ENCODE measurements at places on chromosomes 1 and 21. TPM values are rescaled to one million over a fixed set of nuclear protein-coding genes. Genes with fewer than 3 reads are reported as not detected.

- H3K4me3 ChIP-seq, result no peak overlapping the region
- no peaks in the 10 kb centered on the region for H3K4me1 ChIP-seq
- H3K27ac ChIP-seq, result no peak overlapping the region
- DNase-seq, result no peak
Observed at GRCh38 chr1:180219776-180220175, 10.3 kb upstream of the LHX4 start.

TMEM269 gene
- total RNA-seq, result 0.34 TPM

CCDC27 gene
- not detected for total RNA-seq

DNA sequence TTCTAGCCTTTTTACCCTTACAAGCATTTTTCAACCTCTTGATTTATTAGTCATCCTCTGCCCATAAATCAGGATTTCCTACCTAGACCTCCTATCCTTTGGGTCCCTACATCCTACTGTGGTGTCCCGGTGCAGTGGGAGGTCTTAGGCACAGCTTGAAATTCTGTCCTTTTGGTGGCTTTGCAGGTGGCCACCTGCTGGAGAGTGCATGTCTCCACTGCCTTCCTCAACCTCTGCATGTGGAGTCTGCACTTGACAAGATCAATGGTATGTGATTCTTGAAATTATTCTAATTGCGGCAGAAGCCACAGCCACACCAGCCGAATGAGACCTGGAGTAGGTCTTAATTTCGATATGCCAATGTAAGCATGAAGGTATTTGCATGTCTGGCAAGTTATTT is 11.4 kb upstream of the KCNA3 start:
- no peaks in the 10 kb centered on the region for H3K36me3 ChIP-seq
- no peaks in the 10 kb centered on the region for H3K4me1 ChIP-seq
- H3K27ac ChIP-seq, result no peak overlapping the region
- H3K27me3 ChIP-seq, result peaks cover 74% of the 10 kb centered on the region
- no peak overlapping the region for H3K4me3 ChIP-seq

DNA sequence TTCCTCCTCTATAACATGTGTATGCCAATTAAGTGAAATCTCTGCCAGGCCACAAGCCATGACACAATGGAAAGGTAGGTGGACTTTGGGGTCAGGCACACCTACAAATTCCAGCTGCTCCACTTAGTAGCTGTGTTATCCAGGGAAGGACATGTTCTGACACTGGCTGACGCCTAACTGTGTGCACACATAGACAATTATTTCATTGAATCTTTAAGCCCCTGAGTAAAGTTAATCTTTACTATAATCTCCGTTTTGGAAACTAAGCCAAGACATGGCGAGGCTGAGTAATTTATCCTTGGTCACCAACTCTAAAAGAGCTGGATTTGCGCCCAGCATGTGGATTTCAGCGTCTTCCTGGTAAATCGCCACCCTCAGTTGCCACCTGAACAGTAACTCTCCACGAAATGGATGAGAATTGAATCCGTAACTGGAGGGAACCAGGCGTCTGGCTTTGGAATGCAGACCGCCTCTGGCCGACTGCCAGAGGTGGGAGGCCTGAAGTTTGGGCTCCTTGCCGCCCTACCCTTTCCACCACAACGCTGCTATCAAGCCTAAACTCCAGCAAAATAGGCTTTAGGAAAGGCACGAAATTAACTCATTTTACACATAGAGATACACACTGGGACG is 888 bp upstream of the SNRPE start:
- H3K4me3 ChIP-seq, result no peak overlapping the region
- no peak for DNase-seq
- H3K27ac ChIP-seq, result no peak overlapping the region
- peaks cover 13% of the 10 kb centered on the region for H3K36me3 ChIP-seq
- H3K4me1 ChIP-seq, result peaks cover 4% of the 10 kb centered on the region

- peaks cover 2% of the 10 kb centered on the region for H3K4me1 ChIP-seq
- H3K27ac ChIP-seq, result no peak overlapping the region
- H3K36me3 ChIP-seq, result peaks cover 10% of the 10 kb centered on the region
- H3K4me3 ChIP-seq, result no peak overlapping the region
Observed at GRCh38 chr1:88801575-88802208, 89.7 kb downstream of the GTF2B start.

NOS1AP gene
- 5.3 TPM for total RNA-seq

DNA sequence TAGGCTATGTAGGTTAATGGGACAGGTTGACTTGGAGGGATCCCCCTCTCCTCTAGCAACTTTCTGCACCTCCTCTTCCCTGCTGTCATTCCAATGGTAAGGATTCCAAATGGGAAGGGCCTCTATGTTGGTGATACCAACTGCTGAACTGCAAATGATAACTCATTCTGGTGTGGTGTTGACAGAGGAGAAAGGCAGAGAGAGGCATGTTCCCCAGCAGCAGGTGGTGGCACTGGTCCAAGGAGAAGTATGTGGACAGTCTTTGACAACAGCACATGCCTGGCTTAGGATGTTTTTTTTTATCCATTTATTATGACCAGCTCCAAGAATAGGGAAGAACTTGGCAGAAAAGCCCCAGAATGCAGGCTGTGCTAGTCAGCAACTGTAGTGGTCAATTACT is 19.6 kb upstream of the SPAG17 start:
- H3K36me3 ChIP-seq, result no peaks in the 10 kb centered on the region
- no peak for DNase-seq
- H3K27me3 ChIP-seq, result no peaks in the 10 kb centered on the region
- no peak overlapping the region for H3K4me3 ChIP-seq
- H3K4me1 ChIP-seq, result no peaks in the 10 kb centered on the region

DNA sequence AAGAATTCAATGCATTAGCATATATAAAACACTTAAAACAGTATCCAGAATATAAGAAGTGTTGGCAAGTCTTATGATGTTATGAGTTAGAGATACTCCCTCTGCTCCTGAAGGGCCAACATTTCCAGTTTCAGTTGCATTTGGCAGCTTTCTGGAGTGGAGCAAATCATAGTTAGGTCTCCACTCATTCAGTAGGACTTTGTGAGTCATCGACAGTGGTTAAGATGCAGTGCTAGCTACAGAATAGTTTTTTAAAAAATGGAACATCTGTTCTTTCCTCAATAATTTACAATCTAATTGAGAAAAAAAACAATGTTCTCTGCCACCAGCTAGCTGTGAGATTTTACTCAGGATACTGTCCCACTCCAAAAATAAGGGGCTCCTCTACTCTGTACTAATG is 389.1 kb downstream of the HLX start:
- H3K36me3 ChIP-seq, result no peaks in the 10 kb centered on the region
- no peak for DNase-seq
- H3K27ac ChIP-seq, result no peak overlapping the region
- no peaks in the 10 kb centered on the region for H3K4me1 ChIP-seq
- no peak overlapping the region for H3K4me3 ChIP-seq

- peaks cover 19% of the 10 kb centered on the region for H3K4me1 ChIP-seq
- H3K27ac ChIP-seq, result no peak overlapping the region
- H3K27me3 ChIP-seq, result no peaks in the 10 kb centered on the region
- H3K36me3 ChIP-seq, result peaks cover 3% of the 10 kb centered on the region
- DNase-seq, result no peak
Observed at GRCh38 chr21:45293726-45294401, 6.2 kb upstream of the POFUT2 start.

DNA sequence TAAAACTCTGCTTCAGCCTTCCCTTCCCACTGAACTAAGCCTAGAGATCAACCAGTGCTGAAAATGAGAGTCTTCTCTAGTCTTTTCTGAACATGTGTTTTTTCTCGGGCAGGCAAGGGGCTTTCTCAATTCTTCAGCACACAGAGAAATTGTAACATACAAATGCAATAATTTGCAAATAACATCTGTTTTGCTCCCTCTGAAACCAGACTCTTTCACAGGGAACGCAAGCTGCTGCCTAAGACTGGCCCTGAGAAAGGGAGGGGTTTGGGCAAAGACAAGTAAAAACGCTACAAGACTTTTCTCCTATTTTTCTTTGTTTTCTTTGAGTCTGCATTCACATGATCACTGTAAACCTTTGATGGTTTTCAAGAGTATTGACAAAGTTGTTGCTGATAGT is 39.6 kb upstream of the VN1R5 start:
- no peak for DNase-seq
- H3K27me3 ChIP-seq, result no peaks in the 10 kb centered on the region
- H3K27ac ChIP-seq, result no peak overlapping the region
- no peak overlapping the region for H3K4me3 ChIP-seq

SAMD13 gene
- 14.9 TPM for total RNA-seq

DNA sequence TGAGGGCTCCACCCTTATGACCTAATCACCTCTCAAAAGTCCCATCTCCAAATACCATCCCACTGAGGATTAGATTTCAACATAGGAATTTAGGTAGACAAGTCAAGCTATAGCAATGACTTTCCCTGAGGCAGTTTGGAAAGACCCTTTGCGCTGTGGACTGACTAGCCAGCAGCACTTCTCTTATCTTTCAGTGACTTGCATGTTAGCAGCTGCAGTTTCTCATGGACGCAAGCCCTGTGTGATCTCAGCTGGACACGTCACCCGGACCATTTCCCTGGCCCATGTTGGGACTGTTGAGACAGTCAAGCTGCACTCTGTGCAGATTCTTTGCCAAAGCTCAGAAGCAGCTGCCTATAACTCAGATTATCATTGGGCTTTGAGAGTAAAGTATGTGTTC is 408.1 kb upstream of the USP24 start:
- H3K27me3 ChIP-seq, result no peaks in the 10 kb centered on the region
- no peaks in the 10 kb centered on the region for H3K36me3 ChIP-seq
- no peaks in the 10 kb centered on the region for H3K4me1 ChIP-seq
- H3K4me3 ChIP-seq, result no peak overlapping the region
- DNase-seq, result no peak

Measured in HCT116 (cell line).